Stimulated activated CD8-positive, alpha-beta memory T cell treated with anti-CD3 and anti-CD28 coated beads, Interleukin-4, amount 100 ng/mL, for 1 hour (primary cell): ENCODE measurements at places on chromosomes 12 and 14.

DNA sequence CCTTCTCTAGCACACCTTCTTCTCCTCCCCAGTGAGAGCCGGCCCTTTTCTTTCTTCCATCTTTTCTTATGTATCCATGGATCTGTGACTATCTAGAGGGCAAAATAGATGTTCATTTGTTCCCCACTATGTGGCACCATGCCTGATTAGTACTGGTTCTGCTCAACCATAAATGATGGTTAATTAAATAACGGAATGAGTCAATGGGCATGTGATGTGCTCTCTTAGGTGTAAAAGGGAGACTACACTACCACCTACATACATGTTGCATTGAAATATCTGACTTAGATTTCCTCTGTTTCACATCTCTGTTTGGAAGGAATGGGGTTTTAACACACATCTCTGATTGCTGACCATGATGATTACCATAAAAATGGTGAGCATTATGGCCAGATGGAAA, 116.5 kb downstream of the BTG1 start:
- DNase-seq: no peak

DNA sequence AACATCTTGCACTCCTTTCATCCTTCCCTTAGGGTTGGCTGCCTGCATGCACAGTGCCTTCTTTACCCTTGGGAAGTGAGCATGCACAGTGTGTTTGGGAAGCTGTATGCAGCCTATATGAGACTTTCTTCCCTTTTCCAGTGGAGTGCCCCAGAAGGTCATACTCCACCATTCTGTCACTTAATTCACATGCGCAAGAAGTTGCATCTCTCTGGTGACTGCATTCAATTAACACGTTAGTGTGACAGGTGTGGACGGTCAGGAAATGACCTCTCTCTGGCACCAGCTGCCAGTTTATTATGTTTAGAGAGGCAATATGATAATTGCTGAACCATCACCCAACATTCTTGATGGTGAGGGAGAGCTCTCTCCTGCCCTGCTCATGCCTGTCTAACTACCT, 770.0 kb downstream of the FLRT2 start:
- DNase-seq: no peak

DNA sequence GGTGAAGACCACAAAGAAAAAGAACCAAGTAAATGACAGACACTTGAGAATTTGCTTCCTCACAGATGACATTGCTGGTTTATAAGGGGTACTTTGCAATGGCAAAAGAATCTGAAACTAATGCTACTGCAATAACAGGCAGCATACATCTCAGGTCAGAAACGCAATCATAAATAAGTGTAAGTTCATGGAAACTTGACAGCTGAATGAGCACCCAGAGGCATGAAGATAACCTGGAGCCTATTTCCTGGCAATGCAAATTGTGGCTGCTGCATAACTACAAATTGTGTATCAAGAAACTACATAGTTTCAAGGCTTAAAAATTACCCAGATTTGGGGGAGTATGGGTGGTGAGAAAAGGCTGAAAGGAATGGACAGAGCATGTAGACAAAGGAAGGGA, 8.5 kb upstream of the MYO1A start:
- DNase-seq: no peak

DNA sequence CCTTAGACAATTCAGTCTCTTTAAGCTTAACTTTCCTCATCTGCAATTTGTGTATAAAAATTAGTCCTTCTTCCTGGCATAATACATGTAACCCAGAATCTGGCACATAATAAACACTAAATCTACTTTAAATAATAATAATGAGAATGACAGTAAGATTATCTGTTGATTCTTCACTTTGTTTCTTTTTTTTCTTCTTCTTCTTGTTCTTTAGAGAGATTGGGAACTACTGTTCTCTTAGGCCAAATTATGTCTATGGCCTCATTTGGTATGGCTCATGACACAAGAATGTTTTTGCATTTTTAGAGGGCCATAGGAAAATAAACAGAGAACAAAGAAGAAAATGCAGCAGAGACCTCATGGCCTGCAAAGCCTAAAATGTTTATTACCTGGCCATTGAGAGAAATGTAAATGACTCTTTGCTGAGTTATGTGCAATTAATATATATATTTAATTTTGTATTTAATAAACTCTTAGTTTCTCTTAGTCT, 275.8 kb downstream of the SLC6A15 start:
- DNase-seq: no peak

- DNase-seq: no peak
Measured at GRCh38 chr14:85142982-85143381, 387.0 kb upstream of the FLRT2 start.

- no peak for DNase-seq
Measured at GRCh38 chr12:85784096-85784720, 52.0 kb downstream of the RASSF9 start.

- DNase-seq: no peak
Measured at GRCh38 chr12:58914457-58914856, 5.8 kb downstream of the LRIG3 start.

DNA sequence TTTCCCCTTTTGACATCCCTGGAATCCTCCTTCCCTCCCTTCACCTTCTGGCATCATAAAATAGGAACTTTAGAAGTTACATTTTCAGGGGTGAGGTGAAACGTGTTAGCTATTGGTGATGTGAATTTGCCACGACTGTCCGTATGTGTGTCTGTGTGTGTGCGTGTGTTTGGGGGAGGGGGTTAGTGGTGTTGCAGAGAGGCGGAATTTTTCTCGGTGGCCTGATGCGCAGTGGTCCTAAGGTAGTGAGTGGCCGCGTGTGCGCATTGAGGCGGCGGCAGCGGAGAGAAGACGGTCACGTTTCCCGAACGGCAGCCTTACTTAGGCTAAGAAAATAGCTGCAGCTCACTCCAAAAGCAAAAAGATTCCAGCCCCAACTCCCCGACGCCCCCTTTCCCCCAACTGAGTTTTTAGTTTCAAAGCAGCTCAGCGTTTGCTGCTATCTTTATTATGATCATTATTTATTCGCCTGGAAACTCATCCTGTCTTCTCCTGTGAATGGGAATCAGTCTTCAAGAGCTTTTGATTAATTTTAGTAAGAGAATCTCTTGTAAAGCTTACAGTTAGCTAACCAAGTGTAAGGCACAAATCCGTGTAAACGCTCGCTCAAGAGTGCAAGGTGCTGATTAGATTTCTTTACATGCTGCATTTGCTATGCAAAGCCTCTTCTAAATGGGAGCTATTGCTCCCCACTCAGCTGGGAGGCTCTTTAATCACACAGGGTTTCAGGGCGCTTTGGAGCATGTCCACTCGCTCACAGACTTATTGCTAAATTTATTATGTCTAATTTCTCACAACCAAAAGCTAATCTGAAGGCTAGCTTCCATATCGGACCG, 4.7 kb downstream of the FLRT2 start:
- DNase-seq: no peak

- peak; percentile 38 for DNase-seq
Measured at GRCh38 chr12:108856428-108857157, 790 bp downstream of the SSH1 start.

DNA sequence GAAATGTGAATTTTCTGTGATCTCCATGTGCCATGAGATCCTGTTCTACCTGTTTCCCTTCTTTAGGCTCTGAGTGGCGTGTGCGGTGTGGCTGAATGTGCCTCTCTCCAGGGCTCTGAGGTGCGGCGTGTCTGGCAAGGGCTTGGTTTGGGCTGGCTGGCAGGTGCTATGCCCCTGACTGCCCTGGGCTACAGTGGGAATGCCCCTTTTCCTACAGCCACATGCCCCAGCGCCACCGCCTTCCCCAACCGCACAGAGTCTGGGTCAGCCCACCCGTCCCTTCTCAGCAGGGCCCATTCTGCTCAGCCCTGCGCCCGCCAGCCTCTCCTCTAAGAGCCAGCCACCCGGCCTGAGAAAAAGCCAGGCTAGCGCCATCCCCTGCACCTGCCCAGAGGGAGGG, 24.7 kb downstream of the BTBD6 start:
- DNase-seq: no peak

GRCh38 chr12:80877721-80878265, 59.9 kb downstream of the LIN7A start:
- DNase-seq: no peak

DNA sequence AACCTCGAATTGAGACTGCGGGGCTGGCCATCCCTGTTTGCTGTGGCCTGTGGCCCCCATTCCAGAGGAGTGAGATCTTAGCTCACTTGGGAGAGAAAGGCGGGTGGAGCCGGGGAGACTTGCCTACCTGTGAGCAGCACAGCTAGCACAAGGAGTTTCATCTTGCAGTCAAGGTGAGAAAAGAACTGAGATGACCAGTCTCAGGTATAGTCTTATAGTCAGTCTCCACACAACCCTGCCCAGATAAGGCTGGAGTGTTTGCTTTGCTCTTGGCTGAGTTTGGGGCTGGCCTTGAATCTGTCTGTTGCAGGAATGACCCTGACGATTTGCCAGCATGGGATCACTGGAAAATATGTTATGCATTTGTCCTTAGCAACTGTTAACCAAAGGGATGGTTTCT, at the start of gene PLA2G1B:
Gene PLA2G1B (minus strand): TSS at position 187 of the 400 bp plus-strand sequence. CDS start 26 bp downstream, at position 161.
- no peak for DNase-seq

DNA sequence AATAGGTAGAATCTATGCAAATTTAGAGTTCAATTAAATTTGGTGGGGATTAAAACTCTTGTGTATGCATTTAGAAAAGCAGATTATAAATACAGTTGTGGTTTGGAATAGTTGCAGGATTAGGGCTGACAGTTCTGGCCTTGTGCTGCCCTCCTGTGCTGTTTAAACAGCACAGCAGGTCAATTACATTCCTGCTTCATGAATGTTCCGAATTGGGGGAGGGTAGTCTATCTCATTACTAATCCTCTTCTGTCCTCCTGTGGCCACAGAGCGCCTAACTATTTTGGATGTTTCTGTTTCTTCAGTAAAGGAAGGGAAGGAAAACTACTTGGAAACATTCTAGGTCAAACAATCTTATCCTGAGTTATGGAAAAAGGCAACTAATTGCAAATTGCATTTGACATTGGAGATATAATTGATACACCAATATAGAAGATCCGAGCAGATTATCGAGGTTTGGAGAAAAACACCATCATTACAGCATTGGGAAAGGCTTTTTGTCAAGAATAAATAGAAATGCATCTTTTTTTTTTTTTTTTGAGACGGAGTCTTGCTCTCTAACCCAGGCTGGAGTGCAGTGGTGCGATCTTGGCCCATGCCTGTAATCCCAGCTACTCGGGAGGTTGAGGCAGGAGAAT, 8.7 kb upstream of the GPR19 start:
- DNase-seq: no peak

DNA sequence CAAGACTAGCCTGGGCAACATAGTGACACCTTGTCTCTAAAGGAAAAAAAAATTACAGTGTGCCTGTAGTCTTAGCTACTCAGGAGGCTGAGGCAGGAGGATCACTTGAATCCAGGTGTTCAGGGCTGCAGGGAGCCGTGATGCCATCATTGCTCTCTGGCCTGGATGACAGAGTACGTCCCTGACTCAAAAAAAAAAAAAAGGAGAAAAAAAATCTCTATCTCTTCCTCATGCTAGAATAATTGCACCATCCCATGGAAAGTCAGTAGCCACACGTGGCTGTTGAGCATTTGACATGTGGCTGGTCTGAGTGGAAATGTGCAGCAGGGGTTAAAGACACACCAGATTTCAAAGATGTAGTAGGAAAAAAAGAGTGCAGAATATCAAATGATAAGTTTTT, 3.8 kb downstream of the RILPL1 start:
- DNase-seq: no peak

DNA sequence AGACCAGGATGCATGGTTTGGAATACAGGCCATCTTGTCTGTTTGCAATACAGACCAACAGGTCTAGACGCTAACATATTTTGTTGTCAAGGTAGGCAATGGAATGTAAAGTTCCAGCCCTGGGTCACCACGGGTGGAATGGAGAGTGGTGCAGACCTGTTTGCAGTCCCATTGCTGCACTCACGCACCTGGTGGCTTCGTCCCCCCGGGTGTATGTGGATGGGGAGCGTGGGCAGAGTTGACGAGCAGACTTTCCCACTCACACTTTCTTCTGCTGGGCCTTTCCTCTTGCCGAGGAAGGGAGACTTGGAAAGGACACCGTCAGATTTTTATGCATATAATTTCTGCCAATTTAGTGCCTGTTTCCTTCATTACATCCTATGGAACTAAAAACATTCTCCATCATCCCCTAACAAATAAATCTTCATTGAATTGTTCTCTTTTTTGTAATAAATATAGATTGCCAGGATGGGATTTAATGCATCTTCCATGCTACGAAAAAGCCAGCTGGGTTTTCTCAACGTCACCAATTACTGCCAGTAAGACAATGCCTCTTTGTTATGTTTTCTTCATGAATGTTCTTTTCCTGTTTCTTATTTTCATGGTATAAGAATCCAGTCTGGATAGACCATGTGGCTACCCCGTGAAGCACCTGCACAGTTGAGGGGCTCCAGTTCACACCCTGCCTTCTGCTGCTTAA, 15.2 kb downstream of the DCAF4 start:
- no peak for DNase-seq

- DNase-seq: no peak
Measured at GRCh38 chr12:108832208-108832607, 25.2 kb downstream of the SSH1 start.
